ENCODE measurements at places on chromosomes 6 and 20.
A peak's percentile ranks its signal among the peaks of the same experiment; 100 is the strongest.

DNA sequence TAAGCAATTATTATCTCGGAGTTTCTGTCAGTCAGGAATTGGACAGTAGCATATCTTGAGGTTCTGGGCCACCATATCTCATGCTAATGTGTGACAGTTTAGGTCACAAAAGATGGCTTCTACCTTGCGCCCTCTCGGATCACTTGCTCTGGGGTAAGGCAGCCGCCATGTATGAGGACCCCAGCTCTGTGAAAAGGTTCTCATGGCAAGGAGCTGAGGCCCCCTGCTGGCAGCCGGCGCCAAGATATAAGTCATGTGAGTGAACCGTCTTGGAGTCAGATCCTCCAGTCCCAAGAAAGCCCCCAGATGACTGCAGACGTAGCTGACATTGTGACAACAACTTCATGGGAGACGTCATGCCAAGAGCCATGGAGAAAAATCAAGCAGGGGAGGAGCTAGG, 670.8 kb downstream of the KIF16B start:
- no peak for DNase-seq

- DNase-seq: peak; percentile 86
Observed at GRCh38 chr6:158060455-158061360, 79.0 kb downstream of the SYNJ2 start.

- no peak for DNase-seq
Observed at GRCh38 chr6:89675949-89676748, 37.6 kb upstream of the LYRM2 start.

- no peak for DNase-seq
Observed at GRCh38 chr20:41551011-41551705, 67.0 kb downstream of the CHD6 start.

DNA sequence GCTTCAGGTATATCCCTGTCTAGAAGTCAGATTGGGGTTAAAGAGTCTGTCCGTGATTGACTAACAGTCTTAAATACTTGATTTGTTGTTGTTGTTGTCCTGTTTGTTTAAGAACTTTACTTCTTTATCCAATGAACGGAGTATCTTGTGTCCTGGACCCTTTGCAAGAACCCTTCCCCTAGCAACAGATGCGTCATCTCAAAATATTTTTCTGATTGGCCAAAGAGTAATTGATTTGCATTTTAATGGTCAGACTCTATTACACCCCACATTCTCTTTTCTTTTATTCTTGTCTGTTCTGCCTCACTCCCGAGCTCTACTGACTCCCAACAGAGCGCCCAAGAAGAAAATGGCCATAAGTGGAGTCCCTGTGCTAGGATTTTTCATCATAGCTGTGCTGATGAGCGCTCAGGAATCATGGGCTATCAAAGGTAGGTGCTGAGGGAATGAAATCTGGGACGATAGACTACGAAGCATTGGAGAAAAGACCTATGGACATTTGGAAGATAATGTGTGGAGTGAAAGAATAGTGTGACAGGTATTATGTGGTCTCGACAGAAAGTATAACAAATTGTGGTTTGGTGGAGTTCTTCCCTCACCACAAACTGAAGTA, at the start of gene HLA-DRA:
Gene HLA-DRA, plus strand, starts transcription at position 286 of the 613 bp plus-strand sequence. Its CDS starts 64 bp downstream, at position 350.
- DNase-seq: no peak

DNA sequence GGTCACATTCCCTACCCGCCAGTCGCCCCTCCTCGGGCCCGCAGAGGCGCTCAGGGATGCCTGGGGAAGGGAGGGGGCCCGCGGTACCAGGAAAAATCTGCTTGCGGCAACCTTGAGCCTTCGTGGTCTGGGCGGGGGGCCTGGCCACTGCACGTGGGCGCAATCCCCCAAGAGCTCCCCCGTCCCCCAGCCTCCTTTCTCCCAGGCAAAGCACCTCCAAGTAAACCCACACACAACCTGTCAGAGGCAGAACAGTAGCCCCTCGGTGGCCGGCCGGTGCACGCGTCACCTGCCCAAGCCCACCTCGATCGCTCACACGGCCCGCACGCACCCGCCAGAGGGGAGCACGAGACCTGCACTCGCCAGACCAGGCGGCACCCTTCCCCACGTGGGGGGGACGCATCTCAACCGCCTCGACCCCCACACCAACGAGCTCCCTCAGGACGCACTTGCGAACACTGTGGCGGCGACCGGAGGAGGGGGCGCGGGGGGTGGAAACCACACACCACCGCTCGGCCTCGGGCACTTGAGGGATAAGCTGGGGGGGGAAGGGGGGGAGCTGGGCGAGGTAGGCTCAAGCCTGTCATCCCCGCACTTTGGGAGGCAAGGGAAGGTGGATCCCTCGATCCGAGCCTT, 1955.7 kb upstream of the DEFB115 start:
- DNase-seq: no peak

DNA sequence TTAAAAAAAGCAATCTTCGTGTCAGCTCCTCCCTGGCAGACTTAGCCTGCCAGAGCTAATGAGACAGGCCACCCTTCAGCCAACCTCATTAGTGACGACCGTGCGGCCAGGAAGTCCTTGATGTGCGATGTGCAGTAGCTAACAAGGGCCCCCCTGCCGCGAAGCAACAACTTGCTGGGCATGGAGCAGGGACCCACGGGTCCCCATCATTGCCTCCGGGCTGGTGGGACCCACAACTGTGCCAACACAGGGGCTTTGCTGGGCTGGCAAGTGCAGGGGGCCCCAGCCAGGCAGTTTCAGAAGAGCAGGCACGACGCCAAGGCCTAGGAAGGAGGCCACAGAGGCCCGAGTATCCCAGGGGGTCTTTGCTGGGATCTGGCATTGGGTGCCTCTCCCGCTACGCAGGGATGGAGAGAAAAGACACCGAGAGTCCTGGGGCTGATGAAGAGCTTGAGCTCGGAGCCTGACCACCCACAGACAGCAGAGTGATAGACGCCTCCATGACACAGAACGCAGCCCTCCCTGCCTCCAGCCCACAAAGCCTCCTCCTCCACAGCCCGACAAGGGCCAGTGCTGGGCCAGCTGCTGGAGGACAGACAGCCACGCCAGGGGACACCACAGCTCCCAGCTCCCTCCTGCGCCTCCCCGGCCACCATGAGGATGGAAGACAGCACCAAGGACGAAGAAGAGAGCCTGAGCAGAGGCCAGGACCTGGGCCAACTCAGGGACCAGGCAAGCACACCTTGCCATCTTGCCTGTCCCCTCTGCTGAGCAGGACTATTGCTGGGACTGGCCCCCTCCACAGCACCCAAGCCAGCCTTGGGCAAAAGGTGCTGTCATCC, 96.6 kb downstream of the YTHDF1 start:
- no peak for DNase-seq

GRCh38 chr20:48189181-48189580, 403.9 kb upstream of the SULF2 start:
- no peak for DNase-seq

GRCh38 chr6:134080171-134080795, 27.9 kb upstream of the SLC2A12 start:
- DNase-seq: no peak

DNA sequence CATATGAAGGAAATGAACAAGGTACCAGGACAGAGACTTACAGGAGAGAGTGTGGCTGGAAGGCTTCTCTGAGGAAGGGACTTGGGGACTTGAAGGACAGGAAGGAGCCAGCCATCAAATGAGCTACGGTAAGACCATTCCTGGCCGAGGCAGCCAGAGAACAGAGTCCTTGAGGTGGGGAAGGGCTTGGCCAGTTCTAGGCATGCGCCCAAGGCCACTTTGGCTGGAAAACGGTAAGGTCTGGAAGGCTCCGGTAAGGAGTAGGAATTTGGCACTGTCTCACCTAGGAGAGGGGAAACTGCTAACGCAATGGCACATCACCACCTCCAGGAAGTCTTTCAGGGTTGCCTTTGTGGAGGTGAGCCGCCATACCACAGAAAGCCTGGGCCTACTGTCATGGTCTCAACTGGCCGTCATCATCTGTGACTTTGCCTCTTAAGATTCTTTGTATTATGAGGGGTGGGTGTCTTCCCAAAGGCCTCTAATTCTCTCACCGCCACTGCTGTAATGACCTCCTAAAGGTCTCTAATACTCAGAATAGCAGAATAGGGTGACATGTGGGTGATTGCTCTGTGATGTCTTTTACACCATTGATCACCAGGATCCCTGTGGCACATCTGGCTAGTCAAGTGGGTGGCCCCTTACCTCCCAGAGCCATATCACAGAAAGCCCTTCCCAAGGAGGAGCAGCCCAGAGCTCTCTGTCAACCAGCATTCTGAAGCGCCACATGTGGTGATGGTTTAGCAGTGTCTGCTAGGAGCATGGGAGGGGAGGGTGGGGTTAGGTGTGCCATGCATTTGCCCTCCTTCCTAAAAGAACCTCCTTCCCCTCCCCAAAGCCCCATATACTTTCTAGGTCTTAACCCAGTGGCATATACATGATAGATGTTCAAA, 17.7 kb upstream of the STX16 start:
- no peak for DNase-seq

DNA sequence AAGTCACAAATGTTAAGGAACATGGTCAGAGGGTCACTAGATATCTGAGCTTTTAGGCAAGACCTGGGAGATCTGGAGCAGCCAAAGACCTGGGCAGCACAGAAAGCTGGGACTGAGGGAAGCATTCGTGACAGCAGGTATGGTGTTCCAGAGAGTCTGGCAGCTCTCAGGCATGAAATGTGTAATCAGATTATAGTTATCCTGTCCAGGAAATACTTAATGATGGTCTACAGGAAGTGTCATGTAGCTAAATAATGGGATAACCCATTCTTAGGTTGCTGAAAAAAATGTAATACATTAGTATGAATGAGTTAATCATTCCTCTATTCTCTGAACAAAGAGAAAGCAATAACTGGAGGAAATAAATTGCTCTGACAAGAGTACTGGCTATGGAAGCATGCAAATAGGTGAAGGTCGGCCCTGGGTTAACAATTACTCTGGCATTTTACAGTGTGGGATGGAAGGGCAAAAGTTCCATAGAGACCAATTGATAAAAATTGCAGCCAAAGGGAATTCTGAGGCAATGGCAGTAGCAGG, 740.5 kb downstream of the CBLN4 start:
- DNase-seq: no peak

GRCh38 chr20:52313341-52313963, 121.9 kb upstream of the ZFP64 start:
- DNase-seq: peak; percentile 25

- DNase-seq: no peak
Observed at GRCh38 chr6:145214570-145214969, 520.8 kb downstream of the EPM2A start.

DNA sequence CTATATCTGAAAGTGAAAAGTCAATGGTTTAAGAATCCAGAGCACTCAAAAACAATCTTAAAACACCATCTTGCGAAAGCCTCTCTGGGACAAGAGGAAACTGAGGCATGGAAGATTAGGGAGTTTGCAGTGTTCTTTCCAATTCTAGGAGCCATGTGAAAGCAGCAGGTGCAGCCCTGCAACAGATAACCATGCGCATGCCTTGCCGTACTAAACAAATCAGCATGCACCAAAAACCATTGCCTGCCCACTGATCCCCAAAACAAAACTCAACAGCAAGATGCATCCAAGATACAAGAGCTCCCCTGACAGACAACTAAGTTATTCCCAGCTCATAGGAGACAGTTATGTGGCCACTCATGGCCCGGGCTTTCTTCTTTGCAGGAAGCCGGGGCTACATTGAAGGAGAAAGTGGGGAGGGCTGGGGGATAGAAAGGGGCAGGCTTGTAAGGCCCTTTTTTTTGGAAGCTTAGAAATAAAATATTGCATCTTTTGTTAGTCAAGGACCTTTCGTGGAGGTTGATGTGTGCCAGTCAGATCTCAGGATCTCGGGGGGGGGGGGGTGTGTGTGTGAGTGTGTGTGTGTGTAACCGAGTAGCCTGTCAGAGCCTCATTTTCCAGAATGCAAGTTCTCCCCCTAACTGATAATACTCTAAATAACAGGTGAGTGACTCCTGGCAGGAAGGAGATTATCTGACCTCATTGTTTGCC, 178.4 kb downstream of the MBOAT1 start:
- no peak for DNase-seq

- DNase-seq: no peak
Observed at GRCh38 chr20:821046-821730, 12.3 kb upstream of the FAM110A start.

DNA sequence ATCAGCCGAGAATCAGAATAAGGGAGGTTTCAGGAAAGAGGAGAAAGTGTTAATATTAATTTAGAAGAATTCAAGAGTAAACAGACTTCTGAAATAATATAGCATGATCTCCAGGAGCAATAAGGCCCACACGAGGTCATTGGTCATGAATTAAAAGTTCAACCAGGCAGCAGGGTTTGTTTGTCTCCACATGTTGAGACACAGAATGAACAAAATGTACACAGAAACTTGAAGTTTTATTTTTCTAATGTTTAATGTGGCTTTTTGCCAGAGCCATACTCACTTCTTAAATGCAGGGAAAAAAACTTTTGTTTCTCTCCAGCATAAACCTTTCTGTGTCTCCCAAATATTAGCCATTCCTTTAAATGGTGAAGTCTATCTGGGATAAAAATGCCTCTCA, 504.5 kb downstream of the HDGFL1 start:
- DNase-seq: no peak
